EL (cell line): ENCODE measurements at places on chromosomes 6 and 20.

- no peak for DNase-seq
Measured at GRCh38 chr6:67736816-67737215, 898.3 kb upstream of the ADGRB3 start.

- no peak for DNase-seq
Measured at GRCh38 chr6:93252930-93253329, 166.4 kb downstream of the EPHA7 start.

DNA sequence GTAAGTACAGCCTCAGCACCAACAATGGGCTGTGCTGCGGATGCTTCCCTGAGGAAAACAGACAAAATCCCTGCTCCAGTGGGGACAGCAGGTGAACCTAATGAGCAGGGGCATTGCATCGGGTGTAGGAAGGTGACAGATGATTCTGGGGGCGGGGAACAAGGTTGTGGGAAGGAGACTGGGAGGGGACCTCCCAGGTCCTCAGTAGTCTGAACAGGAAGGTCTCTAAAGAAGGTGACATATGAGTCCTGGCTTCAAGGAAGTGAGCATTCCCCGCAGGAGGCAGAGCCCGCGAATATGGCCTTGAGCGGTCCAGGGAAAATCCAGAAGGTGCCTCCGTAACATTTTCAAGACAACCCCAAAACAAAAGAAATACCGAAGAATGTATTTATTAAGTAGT is 19.4 kb downstream of the ULBP1 start:
- DNase-seq = no peak

GRCh38 chr6:157326979-157327378 is 3.7 kb upstream of the TMEM242 start:
- no peak for DNase-seq

- DNase-seq = peak; percentile 42
Measured at GRCh38 chr20:17674722-17675518, 7.1 kb downstream of the RRBP1 start.

GRCh38 chr6:159112714-159113113 is 56.5 kb upstream of the FNDC1 start:
- DNase-seq = no peak

DNA sequence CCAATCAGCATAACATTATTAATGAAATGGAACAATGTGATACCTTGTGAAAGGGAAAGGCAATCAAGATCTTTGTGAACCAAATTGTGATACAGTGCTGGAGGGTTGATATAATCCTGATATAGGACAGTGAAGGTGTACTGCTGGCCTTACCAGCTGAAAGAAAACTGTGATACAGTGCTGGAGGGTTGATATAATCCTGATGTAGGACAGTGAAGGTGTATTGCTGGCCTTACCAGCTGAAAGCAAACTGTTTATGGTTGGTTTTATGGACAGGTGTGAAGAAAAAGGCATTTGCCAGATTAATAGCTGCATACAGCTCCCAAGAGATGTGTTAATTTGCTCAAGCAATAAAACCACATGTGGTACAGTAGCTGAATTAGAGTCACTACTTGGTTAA is 73.9 kb downstream of the MRAP2 start:
- no peak for DNase-seq

GRCh38 chr6:130587778-130588520 is 222.1 kb downstream of the TMEM200A start:
- peak; percentile 85 for DNase-seq
